ENCODE measurements at places on chromosomes 7 and 10.

- DNase-seq, result no peak
Observed at GRCh38 chr10:43707770-43708169, 59.1 kb upstream of the ZNF32 start.

DNA sequence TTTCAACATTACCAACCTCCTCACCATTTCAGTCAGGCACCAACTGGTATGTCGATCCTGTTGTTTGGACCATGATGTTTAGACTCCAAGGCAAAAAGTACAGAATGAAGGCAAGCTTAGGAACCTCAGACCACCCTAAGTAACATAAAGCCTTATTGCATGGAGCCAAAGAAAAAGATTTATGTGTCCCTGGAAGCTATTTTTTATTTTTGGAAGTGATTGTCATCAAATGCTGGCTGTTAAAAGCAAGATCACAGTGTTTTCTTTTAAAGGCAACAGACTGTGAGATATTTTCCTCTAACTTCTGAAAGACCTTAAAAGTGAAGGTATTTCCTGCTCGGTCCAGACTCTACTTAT is 8.2 kb downstream of the ASB15 start:
- no peak for DNase-seq

DNA sequence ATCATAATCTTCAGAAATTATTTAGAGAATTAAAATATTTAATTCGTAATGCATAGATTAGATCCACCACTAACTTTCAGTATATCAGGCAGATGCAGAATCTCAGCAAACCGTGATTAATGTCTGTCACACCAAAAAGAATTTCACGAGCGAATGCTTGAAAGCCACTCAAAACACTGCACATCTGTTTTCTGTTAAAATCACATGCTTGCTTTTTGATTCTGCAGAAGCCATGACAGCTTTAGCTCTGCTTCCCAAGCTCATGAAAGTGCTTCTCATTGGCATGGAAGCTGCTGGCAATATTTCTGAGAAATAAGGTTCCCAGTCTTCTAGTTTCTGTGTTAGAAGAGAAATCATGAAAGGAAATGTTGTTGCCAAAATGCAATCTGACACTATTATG is 837.8 kb upstream of the LRRN3 start:
- DNase-seq, result peak; percentile 2

DNA sequence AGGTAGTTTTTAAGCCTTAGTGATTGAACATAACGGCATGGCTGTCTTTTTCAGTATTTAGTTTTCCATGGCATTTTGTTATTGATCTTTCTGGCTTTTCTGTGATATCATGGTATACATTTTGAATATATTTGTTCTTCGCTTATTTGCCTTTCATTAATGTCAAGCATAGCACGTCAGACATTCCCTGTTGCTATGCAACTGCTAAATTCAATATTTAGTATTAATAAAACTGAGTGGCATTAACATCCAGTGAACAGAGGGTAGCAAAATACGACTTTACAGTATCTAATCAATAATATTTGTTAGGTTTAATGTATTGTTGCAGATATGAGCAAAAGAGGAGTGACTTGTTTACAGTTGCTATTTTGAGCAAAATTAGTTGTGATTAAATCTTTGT is 72.5 kb downstream of the LCOR start:
- no peak for DNase-seq

DNA sequence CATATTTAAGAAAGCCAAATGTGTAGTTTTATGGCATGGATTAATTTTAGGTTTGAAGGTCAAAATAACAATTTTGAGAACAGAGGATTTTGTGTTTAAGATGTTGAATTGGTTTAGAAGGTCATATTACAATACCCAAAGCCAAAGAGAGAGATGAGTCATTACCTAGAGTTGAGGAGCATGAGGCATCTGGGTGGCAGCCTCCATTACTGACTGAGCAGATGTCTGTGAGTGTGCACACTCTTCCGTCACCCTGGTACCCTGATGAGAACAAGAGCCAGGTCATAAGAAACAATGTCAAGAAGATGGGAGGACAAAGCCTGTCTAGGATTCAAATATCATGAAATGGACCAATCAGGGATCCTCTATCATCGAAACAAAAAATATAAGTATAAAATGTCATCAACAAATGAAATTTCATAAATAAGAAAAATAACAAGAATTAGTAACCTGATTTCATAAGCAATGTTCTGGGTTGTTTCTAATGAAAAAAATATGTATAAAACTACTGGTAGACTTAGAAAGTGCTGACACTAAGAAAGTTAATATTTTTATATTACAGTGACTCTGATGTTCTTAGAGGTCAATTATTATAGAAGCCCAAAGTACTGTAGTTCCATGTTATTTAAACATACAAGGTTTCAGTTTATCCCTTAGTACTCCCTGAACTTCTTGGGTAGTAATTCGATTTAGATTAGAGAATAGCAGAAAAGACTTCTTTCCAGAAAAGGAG is 20.0 kb downstream of the CUBN start:
- DNase-seq, result no peak

GRCh38 chr7:158564663-158565035 is 23.0 kb downstream of the PTPRN2 start:
- no peak for DNase-seq
